Fibroblast of skin of back (primary cell): ENCODE measurements at places on chromosomes 11 and 22.

DNA sequence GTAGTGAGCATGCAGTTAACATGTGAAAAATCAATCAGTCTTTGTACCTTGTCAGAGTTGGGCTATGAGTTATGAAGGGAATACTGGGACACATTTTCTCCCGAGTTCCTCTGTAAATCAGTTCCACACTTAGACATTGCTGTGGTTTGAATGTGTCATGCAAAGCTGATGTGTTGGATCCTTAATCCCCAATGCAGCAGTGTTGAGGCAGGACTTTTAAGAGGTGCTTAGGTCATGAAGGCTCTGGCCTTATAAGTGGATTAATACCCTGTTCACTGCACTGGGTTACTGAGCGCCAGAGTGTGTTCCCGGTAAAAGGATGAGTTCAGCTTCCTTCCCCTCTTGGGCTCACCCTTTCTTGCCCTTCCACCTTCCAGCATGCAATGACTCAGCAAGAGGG is 742.1 kb upstream of the TENM4 start:
- no peak for DNase-seq

GRCh38 chr11:35610631-35611030 is 7.6 kb upstream of the FJX1 start:
- DNase-seq = no peak

- DNase-seq = no peak
Observed at GRCh38 chr11:87144252-87144651, 106.5 kb downstream of the TMEM135 start.

DNA sequence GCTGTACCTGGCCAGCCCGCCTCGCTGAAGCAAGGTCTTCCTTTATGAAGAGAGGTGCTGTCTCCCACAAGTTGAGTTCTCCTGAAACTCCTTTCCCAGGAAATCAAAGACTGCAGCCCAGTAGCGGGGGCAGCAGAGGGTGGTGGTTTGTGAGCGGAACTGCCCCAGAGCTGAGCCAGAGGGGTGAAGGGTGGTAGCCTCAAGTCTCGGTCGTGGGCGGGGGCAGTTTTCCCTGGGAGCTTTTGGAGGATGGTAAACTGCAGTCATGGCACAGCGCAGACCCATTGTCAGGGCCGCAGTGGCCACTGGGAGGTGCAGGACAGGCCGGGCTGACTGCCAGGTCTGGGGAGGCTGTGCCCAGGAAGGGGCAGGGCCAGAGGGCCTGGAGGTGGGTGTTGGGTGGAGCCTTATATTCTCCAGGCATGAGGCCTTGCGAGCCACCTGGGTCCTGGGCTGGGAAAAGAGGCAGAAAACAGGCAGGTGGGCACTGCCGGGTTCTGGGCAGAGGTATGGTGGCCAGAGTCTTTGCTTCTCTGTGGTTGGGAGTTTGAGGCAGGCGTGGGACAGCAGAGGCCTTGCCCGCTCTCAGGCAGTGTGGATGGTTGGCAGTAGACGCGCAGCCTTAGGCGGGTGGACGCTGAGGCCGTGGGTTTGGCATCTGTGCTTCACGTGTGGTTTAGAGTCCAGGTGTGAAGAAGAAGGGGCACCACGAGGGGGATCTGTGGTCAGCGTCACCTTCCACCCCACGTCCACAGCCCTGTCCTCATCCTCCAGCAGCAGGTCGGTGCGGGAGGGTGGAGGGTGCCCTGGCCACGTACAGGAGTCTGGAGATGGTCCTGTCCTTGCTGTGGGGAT is 1176.4 kb downstream of the BRD1 start:
- no peak for DNase-seq

DNA sequence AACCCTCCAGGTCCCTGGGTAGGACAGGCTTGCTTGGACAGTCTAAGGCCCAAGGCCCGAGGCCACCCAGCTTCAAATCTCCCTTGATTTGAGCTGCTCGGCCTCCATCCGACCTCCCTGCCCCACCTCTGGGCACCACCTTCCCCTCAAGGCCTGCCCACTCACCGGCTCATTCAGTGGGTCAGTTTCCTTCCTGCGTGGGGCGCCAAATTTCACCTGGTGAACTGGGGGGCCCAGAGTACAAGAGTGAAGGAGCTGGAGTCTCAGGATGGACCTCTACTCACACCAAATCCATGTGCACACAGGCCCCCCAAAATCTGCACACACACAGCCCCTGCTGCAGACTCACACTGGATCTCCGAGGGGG is 3.8 kb downstream of the MAP4K2 start:
- no peak for DNase-seq

DNA sequence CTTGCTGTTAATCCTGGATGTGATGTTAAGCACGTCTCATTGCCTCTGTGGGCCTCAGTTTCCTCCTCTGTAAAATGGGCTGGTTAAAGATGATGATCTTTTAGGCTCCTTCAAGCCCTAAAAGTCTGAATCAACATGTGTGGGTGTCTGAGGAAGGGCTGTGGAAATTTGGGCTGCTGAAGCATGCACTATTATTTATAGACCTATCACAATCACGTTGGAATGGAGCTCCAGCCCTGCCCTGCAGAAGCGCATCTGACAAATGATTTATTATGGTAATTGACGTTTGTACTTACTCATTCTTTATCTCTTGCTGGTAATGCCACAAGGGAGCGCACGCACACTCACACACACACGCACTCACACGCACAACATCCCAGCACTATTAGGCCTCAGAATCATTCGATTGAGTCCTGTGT is 20.4 kb downstream of the P2RX3 start:
- DNase-seq = no peak

GRCh38 chr22:27918341-27919221 is 475 bp downstream of the PITPNB start:
- peak; percentile 73 for DNase-seq
